ENCODE measurements at places on chromosomes 1 and 21.

GRCh38 chr21:44450402-44450801 is 4.9 kb upstream of the LRRC3 start:
- DNase-seq, result no peak

- DNase-seq, result no peak
Measured at GRCh38 chr1:8051650-8052049, 25.5 kb upstream of the ERRFI1 start.

DNA sequence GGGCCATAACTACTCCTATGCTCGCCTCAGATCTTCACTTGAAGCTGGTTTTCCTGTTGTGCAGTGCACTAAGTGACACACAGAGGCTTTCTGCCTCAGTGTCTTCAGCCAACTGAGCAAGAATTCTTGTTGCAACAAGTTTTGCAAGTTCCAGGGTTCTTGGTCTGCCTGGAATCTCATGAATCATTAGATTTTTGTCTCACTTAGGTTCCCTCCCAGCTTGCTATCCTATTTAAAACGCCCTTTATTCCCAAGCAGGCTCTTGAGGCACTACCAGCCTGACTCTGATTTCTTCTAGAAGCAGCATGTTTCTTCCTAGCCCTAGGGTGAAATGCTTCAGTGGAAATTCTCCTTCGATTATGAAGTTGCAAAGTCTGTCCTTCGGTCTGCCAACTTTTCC is 158.8 kb downstream of the C1orf21 start:
- DNase-seq, result no peak

DNA sequence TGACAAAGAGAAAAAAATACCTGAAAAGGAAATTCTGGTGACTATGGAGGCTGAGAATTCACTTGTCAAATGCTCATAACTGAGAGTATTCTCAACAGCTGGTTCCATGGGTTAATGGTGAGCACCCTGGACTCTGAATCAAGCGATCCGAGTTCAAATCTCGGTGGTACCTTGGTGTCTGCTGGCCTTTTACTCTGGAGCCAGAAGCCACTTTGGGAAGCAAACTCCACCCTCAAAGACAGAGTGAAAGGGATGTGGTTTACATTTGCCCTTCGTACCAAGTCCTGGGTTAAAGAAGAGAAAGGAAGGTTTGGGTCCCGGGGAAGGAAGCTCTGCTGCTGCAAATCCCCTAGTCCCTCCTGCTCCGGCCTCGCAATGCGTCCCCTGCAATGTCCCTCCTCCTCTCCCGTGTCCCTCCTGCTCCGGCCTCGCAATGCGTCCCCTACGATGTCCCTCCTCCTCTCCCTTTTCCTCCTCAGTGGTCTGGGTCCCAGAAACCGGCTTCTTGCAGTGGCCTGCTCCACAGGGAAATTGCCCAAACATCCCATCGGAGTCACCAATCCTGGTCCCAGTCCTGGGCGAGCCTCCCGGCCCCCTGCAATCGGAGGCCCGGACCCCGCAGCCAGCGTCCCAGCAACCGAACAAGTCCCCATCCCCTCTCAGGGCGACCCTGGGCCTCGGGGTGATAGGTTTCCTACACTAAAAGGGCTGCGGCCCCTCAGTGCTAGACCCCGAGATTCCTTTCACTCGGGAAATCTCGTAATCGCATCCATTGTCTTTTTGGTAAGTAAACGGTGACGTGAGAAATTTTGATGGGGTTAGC is 129.4 kb downstream of the PPIAL4G start:
- no peak for DNase-seq

GRCh38 chr1:94125551-94126514 is 4.9 kb upstream of the ABCA4 start:
- DNase-seq, result no peak

- no peak for DNase-seq
Measured at GRCh38 chr1:231424950-231425805, 3.1 kb upstream of the EGLN1 start.

GRCh38 chr1:235050911-235051360 is 77.7 kb downstream of the TOMM20 start:
- peak; percentile 64 for DNase-seq

DNA sequence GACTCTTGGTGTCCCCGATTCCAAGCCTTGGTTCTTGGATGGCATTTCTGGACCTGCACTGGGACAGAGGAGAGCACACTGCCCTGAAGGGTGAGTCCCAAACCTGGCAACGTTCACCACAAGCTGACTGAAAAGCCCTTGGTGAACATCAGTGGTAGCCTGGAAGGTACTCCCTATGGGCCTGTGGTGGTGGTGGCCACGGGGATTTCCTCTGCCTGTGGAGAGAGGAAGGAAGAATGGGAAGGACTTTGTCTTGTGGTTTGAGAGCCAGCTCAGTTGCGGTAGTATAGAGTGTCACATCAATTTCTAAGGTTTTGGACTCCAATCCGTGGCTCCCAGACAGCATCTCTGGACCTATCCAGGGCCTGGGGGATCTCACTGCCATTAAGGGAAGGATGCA is 50.7 kb downstream of the DNAH14 start:
- DNase-seq, result no peak

- DNase-seq, result no peak
Measured at GRCh38 chr1:25477448-25478034, 46.8 kb downstream of the MACO1 start.

DNA sequence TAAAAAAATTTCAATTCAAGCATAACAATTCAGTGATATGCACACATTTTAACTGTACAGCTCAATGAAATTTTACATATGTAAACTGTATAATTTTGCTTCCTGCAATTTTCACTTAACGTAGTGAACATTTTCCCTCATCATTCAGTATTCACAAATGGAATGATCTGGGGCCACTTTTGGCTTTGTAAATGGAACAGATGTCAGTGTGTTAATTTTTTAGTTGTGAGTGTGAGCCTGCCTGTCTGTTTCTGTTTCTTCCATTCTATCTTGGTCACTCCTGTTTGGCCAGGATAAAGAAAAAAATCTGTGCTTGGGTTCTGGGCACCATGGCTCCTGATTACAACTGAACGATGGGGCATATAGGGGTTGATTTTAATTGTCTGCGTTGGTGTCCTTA is 20.5 kb upstream of the ST3GAL3 start:
- DNase-seq, result no peak

GRCh38 chr1:213381572-213382084 is 330.6 kb downstream of the RPS6KC1 start:
- DNase-seq, result no peak

DNA sequence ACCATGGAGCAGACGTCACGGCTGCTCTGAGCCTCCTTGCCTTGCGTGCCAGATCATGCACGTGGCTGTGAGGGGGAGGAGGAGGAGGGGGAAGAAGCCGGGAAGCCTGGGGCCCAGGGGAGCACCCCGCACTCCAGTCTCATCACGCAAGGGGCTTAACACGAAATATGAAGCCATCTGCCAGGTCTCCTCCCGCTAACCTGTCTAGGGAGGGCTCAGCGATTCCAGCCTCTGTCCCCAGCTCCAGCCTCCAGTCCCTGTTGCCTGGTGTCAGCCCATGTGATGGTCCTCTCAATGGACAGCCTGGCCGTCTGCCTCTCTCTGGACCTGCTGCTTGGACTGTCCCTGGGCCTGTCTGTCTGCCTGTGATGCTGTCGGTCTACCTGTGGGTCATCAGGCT is 22.5 kb upstream of the C1QA start:
- no peak for DNase-seq

- DNase-seq, result no peak
Measured at GRCh38 chr1:26858160-26858559, 4.8 kb upstream of the SFN start.

DNA sequence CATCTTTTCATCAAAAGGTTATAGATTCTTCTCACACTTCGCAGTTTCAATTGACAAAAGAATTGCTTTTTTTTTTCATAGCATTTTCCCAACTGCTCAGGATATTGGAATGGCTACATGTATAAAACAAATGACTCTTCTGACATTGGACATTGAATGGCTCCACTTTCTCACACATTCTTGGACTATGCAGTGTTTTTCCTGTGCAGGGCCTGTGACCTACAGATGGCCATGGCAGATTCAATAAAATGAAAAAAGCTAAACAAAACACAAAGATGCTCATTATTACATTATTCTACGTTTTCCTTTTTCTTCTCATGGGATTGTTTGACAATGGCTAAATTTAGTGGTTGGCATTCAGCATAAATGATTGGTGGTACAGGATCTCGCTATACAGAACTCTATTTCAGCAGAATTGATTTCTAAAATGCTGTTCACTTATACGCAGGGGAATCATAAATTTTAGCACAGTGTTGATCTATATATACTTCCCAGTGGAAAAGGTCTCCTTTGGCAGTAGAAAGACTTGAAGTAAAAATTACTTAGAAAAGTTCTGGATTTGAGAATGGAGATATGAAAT is 115.6 kb upstream of the ADAMTS5 start:
- no peak for DNase-seq

- peak; percentile 13 for DNase-seq
Measured at GRCh38 chr1:172448995-172449584, 5.2 kb upstream of the PIGC start.

- no peak for DNase-seq
Measured at GRCh38 chr1:32665915-32666314, 14.9 kb downstream of the RBBP4 start.

DNA sequence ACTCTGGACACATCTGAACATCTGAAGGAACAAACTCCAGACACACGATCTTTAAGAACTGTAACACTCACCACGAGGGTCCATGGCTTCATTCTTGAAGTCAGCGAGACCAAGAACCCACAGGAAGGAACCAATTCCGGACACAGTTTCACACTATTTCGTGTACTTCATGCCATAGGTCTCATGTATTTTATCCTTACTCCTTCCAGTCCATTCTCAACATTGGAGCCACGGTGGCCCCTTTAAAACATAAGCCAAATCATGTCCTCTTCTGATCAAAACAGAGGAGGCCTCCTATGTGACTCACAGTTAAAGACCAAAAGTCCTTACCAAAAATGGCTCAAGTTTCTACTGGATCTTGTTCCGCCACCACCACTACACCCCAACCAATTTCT is 29.8 kb upstream of the RCOR3 start:
- DNase-seq, result no peak

- DNase-seq, result no peak
Measured at GRCh38 chr1:70627910-70628309, 216.8 kb downstream of the CTH start.

DNA sequence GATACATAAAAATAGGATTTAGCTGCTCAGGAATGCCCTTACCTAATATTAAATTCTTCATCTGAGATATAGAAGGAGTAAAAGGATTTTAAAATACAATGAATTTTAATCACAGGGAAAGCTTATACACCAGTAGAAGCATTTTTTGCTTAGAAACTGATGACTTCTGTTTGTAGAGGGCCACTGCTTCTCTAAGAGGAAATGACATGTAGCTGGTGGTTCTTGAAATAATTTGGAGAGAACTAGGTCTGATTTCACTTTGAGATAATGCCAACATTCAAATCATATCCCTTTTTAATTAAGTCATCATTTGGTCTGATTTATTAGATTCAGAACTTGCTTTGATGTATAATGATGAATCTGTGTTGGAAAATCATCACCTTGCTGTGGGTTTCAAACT is 166.6 kb upstream of the SGIP1 start:
- no peak for DNase-seq

DNA sequence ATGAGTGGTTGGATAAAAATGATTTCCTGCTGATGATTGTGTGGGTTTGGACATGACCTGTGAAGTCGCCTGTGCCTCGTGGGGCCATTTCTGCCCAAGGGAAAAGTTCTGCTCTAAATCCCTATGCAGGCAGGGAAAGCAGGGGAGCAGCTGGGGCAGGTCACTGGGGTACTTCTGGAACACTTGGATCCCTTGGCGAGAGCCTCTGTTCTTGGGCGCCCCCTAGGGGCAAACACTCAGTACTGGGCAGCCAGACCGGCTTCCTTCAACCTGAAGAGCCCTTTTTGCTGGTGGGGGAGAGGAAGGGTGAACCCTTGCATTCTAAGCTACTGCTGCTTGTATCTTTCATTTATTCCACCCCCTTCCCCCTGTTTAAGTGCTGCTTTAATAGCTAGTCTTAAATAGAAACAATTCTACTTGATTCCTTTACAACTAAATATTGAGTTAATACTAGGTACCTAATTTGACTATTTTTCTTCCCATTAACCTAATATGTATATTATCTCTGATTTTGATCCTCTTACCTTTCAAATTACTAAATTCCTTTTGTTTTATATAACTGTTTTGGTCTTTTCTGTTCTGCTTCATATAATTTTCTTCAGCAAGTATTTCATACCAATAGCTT is 5.1 kb upstream of the CLEC20A start:
- peak; percentile 38 for DNase-seq

DNA sequence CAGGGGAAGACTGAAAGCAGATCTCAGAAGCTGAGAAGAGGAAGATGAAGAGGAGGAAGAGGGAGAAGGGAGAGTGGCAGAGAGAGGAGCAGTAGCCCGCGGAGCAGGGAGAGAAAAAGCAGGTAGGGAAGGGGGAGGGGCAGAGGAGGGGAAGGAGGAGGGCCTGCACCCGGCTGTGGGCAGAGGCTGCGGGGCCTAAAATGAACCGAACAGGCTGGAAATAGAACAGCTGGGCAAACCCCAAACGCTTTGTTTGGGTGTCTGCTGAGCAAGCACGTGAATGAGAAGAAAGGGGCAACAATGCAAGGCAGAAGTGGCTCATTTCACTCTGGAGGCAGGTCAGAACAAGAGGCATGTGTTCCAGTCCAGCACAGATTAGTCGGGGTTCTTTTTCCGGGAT is 33.5 kb downstream of the KCNC4 start:
- no peak for DNase-seq

DNA sequence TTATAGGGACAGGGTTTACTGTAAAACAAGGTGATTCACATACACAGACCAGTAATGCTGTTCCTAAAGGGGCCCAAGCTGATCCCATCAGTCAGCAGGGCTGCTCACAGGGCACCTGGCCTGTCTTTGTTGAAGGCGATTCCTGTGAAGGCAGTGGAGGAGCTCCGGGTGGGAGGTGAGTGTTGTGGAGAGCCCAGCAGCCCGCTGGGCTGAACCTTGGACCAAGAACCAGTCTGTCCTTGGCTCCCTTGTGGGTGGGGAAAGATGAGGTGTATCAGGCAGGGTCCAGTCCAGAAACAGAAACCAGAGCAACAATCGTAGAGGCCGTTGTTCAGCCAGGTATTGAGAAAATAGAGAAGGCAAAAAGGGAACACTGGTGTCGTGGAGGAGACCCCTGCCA is 12.5 kb downstream of the PDXK start:
- no peak for DNase-seq

GRCh38 chr1:1941868-1942752 is 23.0 kb upstream of the TMEM52 start:
- DNase-seq, result no peak

DNA sequence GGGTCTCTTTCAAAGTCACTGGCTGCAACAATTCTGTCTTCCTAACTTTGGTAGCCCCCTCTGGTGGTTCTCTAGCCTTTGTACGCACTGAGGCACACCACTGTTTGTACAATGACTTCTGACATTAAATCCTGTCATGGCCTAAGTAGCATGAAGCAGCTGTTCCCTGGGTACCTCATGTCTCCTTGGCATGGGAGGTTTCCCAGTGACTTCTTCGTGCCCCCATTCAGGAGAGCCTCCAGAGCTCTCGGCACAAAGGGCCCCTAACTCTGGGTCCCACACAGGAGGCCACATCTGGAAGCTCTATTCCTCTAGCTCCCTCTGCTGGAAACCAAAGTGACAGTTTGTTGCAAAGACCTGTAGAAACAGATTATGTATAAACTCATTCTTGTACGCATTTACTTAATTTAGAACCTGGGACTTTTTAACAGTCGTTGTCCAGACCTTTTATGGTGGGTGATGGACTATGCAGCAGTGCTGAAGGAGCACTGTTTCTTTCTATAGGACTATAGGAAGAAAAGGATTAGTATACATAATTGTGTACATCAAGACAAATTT is 13.4 kb downstream of the SWT1 start:
- DNase-seq, result peak; percentile 36

Measured in T-helper 2 cell treated with Interferon-gamma antibody and Interleukin-4, amounts not matched to agents 5 μg/mL and 100 μg/mL, for 36 hours (primary cell).